ENCODE measurements at places on chromosomes 12 and 14.

DNA sequence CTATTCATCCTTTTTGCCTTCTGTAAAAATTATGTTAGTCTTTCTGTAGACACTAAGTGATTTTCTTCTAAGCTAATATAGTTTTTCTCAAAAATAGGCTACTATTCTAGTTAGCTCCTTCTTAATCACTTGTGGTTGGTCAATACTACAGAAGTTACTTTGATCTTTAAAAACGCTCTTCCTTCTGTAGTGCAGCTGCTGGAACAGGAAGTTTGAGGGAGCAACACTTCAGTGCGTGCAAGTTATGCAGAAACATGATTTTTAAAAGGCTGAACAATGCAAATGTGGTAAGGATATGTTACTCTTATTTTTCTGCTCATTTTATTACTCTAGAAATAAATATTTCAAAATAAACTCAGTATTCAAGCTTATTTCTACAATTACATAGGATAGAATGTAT, 11.1 kb upstream of the RERGL start:
- DNase-seq = no peak

DNA sequence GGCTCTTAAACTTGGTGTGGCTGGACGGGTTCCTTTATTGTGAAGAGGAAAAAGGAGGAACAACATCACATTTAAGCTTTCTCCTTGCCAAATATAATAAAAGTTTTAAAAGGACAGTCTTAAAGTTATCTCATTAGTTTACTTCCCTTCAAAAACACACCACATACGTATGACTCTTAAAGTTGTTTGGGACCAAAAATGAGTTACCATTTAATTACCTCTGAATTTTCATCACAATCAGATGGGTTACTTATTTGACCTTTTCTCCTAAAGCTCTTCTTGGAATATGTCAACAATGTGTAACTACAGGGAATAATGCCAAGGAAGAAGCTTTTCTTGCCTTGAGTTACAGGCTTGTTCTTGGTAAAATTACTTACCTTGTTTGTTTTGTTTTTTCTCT, 16.4 kb downstream of the RAB21 start:
- DNase-seq = no peak

GRCh38 chr14:91482263-91483013, 27.7 kb downstream of the PPP4R3A start:
- DNase-seq = no peak

- no peak for DNase-seq
These were observed 58.5 kb downstream of the NIN start for GRCh38 chr14:50772412-50772811.

DNA sequence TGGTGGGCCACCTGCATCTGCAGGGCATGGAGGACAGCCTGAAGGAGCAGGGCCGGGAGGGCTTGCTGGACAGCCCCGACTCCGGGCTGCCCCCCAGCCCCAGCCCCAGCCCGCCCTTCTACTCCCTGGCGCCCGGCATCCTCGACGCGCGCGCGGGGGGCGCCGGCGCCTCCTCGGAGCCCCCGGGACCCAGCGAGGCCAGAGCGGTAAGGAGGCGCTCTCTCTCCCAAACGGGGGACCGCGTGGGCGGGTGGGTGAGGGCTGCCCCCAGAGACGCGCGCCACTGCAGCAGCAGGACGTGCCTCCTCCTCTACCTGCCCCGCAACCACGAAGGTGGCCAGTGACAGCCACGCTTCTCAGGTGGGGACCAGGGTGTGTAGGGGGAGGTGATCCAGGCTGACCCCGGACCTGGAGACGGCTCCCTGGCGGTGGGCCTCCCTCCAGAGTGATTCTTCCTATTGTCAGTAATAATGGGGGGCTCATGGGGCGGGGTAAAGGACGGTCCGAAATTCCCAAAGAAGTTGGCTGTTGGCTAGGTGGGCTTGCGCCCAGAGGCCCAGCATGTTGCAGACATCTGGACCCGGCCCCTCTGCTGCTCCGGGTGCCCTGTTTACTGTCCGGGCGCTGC, 652 bp downstream of the RFLNA start:
- DNase-seq = no peak

DNA sequence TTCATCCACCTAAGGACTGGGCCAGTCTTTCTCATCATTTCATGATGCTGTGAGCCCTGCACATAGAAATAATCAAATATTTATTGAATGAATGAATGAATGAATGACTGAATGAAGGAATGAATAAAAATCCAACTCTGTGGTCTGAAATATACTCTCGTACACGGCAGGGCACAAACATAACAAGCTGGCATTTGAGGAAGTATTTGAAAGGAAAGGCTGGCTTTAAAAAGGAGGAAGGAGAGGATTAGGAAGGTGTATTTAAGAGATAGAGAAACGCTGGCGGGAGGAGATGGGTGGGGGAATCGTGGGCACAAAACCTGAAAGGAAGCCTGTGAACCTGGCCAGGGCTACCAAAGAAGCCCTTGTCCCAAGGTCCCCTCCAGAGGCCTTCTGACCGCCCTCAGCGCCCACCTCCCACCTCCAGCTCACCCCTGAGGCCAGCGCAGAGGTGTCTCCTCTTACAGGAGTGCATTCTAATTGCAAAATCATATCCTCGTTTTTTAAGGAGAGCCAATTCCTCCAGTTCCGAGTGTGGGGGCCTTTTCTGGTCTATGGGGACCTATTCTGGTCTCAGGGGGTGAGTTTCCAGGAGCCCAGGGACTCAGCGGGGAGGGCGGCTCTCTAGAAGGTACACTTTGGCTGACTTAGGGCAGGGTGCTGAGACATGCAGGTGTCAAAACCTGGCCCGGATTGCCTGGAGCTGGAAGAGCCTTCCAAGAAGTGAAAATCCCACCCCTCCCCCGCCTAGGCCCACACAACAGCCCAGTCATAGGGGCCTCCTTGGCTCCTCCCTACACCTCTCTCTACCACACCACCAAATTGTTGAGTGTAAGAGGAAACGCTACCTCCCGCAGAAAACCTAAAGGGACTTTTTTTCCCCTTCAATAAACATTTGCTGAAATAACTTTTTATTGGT, 8.7 kb upstream of the JDP2 start:
- DNase-seq = peak; percentile 19

DNA sequence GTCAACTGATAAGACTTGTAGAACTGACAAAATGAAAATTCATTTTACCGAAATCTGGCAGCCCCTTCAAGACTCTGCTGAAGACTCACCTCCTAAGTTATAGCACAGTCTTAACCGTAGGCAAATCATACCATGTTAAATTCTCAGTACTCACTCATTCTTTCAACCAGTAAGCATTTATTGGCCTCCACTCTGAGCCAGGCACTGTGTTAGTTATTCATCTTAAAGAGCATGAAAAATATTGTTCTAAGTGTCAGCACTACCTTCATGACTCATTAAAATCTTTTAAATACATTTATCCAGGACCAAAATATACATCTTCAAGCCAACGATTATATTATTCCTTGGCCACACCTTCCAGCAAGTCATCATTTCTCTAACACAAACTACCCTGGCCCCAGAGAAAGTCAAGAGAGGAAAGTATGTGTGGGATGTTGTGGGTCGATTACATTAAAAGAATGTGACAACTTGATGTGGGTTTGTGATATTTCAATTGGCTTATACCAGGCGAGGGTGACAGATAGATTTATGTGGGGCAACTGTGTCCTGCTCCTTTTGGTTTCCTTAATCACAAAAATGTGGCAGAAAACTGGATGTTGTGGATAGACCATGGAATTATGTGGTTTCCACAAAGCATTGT, 55.0 kb downstream of the TMEM30B start:
- no peak for DNase-seq

GRCh38 chr14:86779416-86779815, 1213.6 kb downstream of the GALC start:
- no peak for DNase-seq

DNA sequence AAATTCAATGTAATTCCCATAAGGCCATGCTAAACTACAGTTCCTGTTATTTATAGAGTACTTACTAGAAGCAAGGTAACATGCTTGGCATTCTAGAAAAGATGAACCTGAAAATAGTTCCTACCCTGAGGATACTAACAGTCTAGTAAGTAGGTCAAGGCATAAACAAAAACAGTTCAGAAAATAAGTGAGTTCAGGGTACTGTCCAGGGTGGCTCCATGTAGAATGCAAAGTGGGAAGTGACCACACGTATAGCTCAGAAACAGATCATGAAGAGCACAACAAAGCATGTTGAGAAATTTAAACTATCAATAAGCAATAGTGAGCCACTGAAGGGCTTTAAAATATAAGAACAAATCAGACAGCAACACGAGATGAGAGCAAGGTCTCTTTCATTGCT, 2.3 kb downstream of the TMED10 start:
- no peak for DNase-seq

DNA sequence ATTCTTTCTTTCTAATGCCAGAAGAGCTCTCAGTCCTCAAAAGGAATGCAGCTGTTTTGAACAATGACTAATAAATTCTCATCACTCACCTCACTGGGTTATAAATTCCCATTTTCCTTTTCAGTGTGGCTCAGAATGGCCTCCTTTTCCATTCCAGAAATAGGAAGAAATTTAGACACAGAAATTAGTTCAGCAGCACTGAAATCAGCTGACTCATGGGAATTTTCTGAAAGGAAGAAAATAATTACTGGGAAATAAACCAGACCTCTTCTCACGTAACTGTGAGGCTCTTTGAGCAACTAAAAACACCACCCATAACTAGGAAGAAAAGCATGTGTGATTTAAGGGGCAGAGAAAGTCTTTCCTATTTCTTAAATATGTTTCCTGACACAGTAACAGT, 23.8 kb downstream of the CD163 start:
- DNase-seq = no peak

DNA sequence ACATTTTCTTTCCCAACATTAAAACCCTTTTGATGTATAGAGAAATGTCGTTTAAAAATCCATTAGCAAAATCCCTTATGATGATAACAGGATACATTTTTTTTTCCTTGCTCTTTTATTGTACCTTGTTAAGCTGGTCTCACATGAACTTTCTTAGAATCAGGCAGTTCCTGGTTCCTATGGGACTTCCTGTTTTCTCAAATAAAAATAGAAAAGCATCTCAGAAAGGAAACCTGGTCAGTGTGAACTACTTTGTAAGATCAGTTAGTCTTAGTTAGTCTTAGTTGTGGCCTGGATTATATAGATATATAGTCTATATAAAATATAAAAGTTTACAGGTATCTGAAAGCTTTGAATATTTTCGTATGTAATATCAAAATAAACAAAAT, 40.3 kb downstream of the LEMD3 start:
- no peak for DNase-seq

- DNase-seq = no peak
These were observed 1220.9 kb downstream of the GALC start for GRCh38 chr14:86772075-86772474.

DNA sequence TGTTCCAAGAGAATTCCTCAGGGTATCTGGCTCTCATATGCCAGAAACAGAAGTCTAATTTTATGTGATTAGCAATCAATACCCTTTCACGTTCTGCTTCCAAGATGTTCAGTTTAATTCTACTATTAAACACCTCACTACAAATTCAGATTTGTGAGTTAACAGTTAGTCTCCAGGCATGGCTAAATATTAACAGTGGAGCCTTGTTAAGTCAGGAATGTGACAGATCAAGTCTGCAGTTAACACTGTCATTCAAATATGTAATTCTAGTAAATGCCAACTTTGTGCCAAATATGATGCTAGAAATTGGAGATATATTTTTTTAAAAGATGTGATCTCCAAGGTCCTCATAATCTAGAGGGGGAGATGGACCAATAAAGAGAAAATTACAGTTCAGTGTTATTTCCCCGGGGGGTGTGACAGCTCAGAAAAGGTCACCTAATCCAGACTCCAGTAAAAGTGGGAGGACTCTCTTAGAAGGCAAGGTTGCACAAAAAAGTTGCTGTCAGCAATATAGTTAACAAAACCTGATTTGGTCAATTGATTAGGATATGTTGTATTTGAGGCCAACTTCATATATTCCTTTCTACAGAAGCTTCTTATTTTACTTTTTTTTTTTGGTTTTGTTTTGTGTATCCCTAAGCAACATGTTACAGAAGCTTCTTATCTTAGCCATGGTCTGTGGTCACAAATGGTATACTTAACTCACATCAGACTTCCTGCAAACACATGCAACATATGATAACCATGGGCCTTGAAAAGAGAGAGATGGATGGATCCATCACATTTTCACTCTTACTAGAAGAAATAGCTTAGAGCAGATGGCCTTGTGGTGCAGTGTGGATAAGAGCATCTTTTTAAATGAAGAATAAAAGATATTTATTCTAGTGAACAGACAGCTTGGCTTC, 18.4 kb upstream of the RNU6-7 start:
- DNase-seq = no peak

DNA sequence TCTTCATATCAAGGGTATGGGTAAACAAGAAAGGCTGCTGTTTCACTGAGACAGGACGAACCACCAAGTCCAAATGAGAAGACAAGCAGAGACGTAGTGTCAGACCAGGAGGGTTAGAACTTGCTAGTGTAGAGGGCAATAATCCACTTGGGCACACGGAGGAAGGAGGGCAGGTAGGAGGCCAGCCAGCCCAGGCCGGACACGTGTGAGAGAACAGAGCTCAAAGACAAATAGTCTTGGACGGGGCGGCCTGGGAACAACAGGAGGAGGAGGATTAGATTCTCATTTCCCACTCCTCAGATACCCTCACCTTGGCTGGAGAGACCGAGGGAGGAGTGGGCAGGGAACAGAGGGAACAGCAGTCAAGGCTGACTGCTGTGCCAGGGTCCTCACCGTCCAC, 8.8 kb downstream of the DHRS1 start:
- no peak for DNase-seq

GRCh38 chr12:102174761-102175160, 22.9 kb downstream of the PMCH start:
- no peak for DNase-seq

DNA sequence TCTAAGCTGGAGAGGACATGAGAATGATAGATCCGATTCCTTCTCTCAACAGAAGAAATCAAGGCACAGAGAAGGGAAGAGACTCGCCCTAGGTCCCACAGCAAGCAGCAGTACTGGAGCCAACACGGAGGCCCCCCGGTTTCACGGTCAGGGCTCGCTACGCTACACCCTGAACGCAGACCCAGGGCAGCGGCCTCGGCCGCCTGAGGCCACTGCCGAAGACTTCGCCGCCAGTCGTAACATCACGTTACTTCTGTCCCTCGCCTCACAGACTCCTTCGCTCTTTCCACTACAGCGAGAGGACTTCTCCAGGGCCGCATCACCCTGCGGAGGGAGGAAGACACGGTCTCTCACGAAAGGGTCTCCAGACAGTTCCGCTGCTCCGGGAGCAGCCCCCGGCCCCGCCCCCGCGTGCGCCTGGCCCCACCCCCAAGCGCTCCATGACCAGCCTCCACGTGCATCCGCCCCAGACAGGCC, 411 bp upstream of the DCAF4 start:
- DNase-seq = no peak
